ENCODE measurements at places on chromosomes 5 and 9. TPM values are rescaled to one million over a fixed set of nuclear protein-coding genes. Genes with fewer than 3 reads are reported as not detected.

CD180 gene
- total RNA-seq, result 0.87 TPM

GRCh38 chr9:69444021-69444420 is 119.0 kb downstream of the ENTREP1 start:
- DNase-seq, result no peak

GRCh38 chr5:140565780-140566095 is 1.1 kb downstream of the SLC35A4 start:
- DNase-seq, result no peak

GRCh38 chr5:148839960-148840359 is 13.5 kb downstream of the ADRB2 start:
- DNase-seq, result no peak
